BJ (cell line): ENCODE measurements at places on chromosomes 3 and 15.
A peak's percentile ranks its signal among the peaks of the same experiment; 100 is the strongest.

DNA sequence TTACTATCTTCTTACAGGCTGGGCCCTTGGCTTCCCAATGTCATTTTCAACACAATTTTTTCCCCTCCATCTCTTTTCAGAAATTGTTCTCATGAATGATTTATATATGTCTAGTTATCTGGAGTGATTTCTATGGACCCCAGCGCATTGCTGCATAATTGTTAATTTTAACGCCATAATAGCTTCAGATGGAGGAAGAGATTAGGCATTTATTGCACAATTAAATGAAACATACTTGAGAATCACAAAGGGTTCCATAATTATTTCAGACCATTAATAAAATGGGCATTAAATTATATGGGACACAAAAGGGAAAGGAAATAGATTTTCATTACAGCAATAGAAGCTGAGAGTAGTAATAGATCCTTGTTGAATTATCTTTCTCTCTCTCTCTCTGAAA, 70.3 kb upstream of the SOX14 start:
- no peak for DNase-seq

- DNase-seq, result no peak
Measured at GRCh38 chr3:140370686-140371085, 307.2 kb upstream of the TRIM42 start.

GRCh38 chr15:84572231-84572630, 28.6 kb upstream of the ZSCAN2 start:
- no peak for DNase-seq

DNA sequence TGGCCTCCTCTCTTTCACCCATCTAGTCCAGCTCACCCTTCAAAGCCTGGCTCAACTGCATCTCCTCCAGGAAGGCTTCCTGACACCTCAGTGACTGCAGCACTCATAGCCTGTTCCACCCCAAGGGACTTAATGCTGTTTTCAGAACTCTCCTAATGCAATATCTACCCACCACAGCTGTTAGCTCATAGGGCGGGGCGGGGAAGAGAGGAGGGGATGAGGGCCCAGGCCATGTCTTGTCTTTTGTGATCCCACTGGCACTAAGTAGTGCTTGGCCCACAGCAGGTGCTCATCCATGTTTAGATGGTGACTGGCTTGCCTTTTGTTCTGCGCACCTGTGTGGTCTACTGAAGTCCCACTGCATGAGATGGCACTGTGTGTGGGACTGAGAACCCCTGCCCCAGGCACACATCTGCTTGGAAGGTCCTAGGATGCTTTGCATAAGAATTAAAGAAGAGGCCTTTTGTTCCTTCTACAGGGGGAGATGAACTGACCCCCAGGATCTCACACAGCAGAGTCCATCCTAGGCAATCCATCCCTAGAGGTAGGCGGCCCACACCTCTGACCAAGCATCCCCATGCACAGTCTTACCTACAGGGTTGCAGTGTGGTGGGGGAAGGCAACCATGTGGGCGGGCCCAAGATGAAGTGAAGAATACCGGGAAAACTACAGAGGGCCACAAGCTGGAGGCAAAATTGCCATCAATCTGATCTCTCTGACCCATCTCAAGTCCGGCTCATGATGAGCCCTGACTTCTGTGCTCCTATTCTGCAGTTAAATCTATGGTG, 23.0 kb downstream of the SLC12A8 start:
- no peak for DNase-seq

GRCh38 chr15:82552861-82553260, 12.6 kb upstream of the RPS17 start:
- DNase-seq, result no peak

DNA sequence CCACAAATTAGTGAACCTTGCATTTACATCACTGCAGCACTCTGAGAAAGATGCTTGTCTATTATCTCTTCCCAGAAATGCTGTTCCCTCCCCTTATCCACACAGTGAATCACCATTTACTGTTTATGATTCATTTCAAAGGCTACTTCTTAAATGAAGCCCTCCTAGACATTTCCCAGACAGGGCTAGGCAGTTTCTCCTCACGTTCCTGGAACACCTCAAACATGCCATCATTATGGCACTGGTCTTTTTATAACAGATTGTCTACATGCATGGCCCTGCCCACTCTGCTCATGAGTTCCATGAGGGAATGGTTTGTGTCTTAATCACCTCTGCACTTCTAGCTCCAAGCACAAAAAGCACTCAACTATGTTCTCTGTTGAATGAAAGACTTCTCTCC, 32.2 kb upstream of the TM2D3 start:
- DNase-seq, result peak; percentile 85

DNA sequence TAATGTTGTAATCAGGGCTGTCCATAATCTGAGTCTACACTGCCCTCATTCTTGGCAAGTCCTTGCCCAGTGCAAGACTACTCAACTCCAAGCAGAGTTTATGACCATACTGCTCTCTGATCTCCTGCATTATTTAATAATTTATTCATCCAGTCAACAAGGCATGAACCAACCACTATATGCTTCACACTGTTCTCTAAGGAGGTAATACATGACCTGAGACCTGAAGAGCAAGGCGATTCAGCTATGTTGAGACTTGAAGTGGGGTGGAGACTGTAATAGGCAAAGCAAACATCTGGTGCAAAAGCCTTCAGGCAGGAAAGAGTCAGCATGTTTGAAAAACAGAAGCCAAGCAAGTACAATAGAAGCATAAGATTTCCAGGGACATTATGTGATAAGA, 1362.8 kb downstream of the ROBO2 start:
- DNase-seq, result no peak

DNA sequence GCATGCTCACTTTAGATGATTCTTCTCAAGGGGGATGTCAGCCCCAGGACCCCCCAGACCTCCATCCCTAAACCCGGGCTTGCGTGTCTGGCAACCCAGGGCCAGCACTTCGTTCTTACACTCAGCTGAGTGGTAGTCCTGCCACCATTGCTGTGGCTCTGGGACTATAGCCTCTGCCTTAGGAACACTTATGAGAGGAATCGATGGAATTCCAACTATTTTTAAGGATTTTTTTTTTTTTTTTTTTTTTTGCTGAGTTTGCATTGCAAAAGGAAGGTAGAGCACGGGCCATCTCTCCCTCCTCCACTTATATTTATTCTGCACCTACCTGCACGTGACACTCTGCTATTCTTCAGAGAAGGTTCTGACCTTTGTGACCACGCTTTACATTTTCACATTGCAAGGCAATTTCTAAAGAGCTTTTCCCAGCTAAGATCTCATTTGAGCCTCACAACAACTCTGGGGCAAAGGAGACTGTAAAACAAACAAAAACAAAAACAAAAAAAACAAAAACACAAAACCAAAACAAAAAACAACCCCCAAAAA, 113.9 kb downstream of the LPP start:
- DNase-seq, result no peak

GRCh38 chr3:23748398-23749110, 57.2 kb upstream of the UBE2E1 start:
- DNase-seq, result no peak

DNA sequence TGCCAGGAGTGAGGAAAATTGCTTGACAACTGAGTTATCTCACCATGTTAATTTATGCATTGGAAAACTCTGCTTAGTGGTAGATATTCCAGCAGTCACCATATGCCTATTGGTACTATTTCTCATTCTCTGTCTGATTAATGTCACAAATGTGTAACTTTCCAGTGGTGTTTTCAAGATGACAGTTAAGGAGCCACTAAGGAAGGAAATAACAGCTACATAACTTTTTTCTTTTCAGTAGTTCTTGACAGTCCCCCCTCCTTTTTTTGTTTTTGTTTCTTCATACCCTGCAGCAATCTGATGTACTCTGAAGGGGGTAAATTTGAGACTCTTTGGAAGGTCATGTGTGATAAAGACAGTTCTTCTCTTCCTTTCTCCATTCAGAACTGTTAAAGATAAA, 13.1 kb downstream of the RASA2 start:
- no peak for DNase-seq

- DNase-seq, result no peak
Measured at GRCh38 chr3:189270248-189270832, 98.6 kb downstream of the TPRG1 start.

DNA sequence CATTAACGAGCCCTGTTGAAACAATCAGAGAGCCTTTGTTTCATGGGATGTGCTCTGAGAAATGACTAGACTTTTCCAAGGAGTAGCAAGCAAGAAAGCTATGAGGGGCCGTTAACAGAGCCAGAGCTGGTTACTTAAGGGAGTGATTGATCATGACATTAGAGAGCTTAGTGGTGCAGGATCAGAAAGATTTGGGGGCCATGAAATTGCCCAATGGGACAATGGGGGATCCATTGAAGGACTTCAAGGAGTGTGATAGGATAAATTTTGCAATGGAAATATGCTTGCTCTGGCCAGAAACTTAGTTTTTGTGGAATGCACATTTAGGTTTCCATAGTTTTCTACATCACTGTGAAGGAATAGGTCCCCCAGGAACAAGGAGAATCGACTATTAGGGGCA, 45.6 kb downstream of the LRRC3B start:
- no peak for DNase-seq

GRCh38 chr3:107681396-107681795, 158.6 kb downstream of the BBX start:
- no peak for DNase-seq

DNA sequence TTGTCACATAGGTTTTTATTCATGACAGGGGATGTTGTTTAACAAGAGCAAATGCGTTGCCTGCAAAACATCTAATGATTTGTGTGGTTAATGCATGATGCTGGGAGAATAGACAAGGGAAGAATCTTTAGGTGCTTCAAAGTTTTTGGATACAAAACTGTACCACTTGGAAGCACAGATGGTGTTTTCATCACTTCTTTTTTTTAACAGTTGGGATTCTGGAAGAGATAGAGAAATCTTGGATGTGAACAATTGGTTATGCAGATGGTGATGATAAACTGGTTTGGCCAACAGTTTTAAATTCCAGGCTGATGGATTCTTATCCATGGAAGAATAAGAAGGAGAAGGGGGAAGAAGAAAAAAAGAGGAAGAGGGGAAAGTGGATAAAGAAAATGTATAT, 379.4 kb downstream of the KCNH8 start:
- no peak for DNase-seq

GRCh38 chr3:173055228-173055933, 85.7 kb downstream of the SPATA16 start:
- no peak for DNase-seq

DNA sequence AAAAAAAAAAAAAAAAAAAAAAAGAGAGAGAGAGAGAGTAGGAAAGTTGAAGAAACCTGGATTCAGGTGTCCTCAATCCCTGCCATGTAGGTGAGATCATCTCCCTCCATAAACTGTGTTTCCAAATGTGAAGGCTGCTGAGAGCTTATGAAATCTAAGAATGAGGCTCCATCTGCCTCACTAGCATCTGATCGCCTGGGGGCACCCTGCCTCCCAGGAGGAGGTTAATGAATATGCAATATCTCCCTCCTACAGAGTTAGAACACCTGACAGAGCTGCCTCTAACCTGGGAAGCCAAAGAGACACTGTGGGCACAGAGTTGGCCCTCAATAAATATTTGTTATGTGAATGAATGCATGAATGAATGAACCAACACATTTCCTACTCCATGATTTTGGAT, 23.8 kb upstream of the ZNF148 start:
- DNase-seq, result no peak

- DNase-seq, result peak; percentile 23
Measured at GRCh38 chr3:113287111-113287802, 75.9 kb downstream of the BOC start.

GRCh38 chr3:127730171-127730570, 57.4 kb downstream of the ABTB1 start:
- DNase-seq, result no peak

DNA sequence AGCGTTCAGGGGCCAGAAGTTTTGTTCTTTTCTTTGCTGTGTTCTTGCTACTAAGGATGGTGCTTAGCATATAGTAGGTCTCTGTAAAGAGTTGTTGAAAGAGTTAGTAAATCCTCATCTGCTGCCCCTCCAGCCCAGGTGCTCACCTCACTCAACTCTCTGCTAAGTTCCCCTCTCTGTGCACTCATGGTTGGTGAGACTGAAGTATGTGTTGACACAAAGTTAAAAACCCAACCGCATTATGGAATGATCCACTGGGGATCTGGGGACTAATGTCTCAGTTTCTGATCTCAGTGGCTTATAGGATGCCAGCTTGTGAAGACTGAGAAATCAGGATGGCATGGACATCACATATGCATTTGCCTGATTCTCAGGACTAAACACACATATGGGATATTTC, 13.8 kb downstream of the RYR3 start:
- DNase-seq, result no peak

- no peak for DNase-seq
Measured at GRCh38 chr3:9244495-9245183, 4.8 kb downstream of the SRGAP3 start.

DNA sequence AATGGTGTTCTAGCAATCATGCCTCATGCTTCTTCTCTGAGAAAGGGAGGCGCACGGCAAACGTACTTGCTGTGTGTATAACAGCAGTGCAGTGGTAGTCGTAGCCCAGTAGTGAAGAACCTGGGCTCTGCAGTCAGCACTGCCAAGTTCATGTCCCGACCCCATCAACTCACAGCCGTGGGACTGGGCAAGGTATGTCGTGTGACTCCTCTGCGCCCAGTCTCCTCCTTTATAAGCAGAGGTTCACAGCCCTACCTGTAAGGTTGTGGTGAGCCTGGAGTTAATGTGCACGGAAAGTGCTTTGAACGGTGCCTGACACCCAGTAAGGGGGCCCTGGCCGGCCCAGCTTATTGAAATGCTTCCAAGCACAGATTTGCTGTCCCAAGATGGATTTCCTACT, 26.6 kb downstream of the EHD4 start:
- DNase-seq, result no peak

GRCh38 chr3:195274259-195274966, 3.5 kb upstream of the XXYLT1 start:
- no peak for DNase-seq
